ENCODE measurements at places on chromosomes 5 and 9.

DNA sequence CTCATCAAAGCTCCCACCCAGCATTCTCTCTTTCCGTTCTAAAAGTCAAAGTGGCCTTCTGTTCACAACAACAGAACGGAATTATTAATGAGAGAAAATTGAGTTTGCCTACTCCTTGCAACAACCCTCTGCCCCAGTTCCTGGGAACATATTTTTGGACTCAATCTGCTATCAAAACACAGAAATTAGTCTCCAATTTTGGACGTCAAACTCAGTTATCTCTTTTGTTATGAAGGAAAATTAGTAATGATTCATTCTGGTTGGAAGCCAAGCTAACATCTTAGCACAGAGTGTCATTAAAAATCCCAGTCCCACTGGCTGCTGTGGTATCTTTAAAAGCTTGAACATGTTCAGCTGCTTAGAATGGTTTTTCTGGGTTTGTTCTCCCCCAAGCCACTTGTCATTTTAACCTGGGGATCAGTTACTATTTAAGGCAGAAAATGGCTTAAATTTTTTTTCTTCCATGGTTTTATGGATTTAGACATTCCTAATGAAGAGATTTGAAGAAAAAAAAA, 343.2 kb downstream of the TRIM32 start:
- DNase-seq, result no peak

DNA sequence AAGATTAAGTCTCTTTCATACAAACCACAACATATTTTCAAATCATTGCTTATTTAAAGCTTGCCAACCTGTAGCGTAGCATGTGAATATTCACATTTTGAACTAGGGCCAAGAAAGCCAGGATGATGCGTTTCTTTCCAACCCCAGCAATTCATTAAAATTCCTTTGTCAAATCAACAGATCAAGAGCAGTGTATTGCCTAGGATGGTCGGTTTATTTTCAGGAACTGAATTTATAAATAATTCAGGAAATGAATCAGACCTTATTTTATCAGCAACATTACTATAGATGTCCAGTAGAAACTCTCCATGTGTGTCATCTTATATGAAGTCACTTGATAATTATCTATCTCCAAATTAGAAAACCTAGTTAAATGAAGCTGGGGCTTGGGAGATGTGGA, 13.2 kb upstream of the AUH start:
- DNase-seq, result no peak

DNA sequence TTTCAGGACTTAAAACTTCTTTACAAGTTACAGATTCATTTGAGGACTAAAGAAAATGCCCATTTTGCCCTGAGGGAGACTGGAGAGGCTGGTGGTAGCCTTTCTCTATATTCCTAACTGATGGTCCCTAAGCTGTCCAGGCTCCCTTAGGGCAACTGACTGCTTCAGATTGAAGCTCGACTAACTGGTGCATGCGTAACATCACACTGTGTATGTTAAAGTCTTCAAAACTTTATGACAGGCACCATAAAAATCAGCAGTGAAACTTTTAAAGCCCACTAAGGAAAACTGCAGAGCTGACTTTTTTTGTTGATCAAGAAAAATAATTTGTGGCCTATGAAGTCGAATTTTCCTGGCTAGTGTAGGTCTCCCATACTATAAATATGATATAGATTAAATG, 233.0 kb upstream of the RPS23 start:
- DNase-seq, result no peak

- DNase-seq, result no peak
Observed at GRCh38 chr5:151427258-151427657, 20.1 kb upstream of the SLC36A1 start.

GRCh38 chr5:54691656-54692055, 174.1 kb downstream of the SNX18 start:
- no peak for DNase-seq

GRCh38 chr5:132898094-132898493, 24.6 kb downstream of the LEAP2 start:
- DNase-seq, result no peak

DNA sequence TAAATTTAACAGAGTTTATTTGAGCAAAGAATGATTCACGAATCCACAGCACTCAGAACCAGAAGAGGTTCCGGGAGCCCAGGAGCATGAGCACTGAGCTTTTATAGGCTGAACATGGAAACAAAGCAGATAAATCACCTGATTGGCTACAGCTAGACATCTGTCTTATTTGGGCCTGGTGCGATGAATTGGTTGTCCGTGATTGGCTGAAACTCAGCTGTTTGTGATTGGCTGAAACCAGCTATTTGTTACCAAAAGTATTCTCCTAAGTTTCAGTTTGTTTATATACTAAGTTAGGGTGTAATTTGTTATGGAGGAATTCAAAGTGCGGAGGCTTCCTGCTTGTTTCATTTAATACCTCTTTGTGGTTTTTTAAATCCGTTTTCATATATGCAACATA, 15.8 kb upstream of the LCP2 start:
- no peak for DNase-seq

DNA sequence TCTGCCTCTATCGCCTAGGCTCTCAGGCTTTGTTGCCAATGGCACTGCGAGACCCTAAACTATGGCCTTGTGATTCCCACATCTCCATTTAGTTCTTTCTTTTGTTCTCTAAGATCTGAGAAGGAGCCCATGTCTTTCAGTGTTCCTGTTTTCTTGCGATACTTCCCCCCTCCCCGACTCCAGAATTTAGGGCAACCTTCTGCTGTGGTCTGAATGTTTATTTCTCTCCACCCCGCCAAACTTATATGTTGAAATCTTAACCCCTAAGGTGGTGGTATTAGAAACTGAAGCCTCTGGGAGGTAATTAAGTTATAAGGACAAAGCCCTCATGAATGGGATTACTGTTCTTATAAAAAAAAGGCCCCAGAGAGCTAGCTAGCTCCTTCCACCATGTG, 6.4 kb downstream of the TMC1 start:
- DNase-seq, result no peak

DNA sequence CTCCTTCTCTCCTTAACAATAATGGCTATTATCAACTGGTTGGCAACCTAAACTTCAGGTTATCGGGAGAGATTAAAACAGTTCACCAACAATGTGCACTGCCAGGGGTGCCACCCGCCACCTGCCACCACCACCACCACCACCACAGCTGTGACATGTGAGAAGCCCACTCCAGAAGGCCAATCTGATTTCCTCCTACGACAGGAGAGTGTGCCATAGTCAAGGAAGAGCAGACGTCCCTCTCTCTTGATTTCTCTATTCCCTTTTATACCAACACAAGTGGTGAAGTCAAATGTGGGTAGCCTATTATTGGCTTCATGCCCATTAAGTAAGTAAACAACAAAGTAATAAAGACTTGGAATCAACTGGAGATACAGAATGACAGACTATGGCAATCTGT, 22.4 kb downstream of the GNAQ start:
- no peak for DNase-seq

- no peak for DNase-seq
Observed at GRCh38 chr5:31638345-31638744, 586 bp upstream of the PDZD2 start.

GRCh38 chr5:59661954-59662615, 231.4 kb downstream of the PDE4D start:
- no peak for DNase-seq

DNA sequence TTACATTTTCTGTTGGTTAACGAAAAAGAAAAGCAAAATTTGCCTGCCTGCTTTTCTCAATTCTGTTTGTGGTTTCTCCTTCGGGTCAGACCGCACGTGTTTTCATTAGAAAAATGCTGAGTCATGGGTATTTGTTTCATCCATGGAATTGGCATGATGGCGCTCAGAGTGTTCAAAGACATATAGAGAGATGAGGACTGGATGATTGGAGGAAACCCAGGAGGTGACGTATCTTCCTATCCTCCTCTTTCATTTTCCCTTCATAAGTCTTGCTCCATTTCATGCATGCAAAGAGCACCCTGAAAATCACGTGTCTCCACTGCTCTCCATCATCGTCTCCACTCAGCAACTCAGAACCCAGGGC, 353.8 kb upstream of the WWC1 start:
- no peak for DNase-seq

DNA sequence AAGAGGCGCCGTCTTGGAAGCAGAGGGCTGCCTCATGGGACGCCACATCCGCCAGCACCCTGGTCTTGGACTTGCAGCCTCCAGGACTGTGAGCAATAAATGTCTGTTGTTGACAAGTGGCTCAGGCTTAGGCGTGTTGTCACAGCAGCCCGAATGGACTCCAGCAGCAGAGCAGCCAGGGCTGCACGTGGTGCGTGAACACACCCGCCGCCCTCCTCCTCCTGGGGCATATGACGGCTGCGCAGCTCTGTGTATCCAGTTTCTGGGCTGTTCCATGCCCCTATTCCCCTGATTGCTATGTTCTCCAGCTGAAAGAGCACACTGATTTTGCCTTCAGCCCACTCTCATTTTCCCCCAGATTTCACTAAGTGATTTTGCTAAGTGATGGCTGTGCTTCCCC, 36.0 kb upstream of the CLPTM1L start:
- no peak for DNase-seq

- no peak for DNase-seq
Observed at GRCh38 chr5:14440582-14441431, 140.8 kb upstream of the OTULINL start.

GRCh38 chr5:101435768-101436167, 532.7 kb upstream of the ST8SIA4 start:
- DNase-seq, result no peak

- DNase-seq, result no peak
Observed at GRCh38 chr9:109627042-109627441, 128.9 kb upstream of the PTPN3 start.

DNA sequence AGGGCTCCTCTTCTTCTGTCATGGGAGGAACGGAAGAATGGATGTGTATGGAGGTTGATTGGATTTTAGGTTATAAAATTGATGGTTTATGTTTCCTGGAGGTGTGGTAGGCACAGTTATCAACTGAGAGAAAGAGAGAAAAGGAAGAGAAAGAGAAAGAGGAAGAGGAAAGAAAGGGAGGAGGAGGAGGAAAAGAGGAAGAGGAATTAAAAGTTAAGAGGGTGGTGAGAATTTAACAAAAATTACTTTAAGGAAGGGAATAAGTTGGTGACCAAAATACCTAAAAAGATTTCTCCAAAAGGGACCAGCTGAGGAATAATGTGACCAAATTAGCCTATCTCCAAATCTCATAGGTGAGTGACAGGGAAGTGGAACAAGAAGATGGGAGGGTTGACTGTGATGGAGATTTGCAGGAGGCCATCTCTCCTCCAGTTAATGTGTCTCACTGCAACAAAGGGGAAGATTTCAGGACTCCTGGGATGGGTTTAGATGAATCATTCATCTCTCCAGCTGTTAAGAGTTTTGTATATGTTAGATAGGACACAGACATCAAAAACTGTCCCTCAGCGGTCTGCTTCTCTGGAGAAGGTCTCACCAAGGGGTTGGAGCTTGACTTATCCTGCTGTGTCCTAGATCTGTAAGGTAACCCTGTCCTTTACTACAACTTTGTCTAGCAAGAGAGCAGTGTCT, 76.0 kb upstream of the TMC1 start:
- no peak for DNase-seq

- DNase-seq, result no peak
Observed at GRCh38 chr9:135574331-135574730, 12.8 kb downstream of the PAEP start.

DNA sequence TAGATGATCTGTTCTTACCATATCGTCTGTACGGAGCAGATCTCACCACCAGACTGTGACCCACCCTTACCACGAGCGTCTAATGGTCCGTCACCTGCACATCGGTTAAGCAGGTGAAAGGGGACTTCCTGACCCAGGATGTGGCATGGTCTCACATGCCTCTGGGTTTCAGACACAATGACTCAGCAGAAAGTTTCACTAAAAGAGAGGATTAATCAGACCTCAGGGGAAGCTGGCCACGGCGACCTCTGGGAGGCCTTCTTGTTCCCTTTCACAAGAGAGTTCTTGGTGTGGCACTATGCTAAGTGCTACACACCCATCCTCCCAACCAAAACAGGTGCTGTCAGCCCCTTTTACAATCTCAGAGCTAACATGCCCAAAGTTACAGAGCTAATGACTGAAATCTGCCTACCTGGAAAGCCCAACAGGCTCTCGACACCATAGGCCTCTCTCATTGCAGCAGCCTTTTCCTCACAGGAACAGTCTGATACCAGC, 41.6 kb downstream of the ADAMTS12 start:
- no peak for DNase-seq

DNA sequence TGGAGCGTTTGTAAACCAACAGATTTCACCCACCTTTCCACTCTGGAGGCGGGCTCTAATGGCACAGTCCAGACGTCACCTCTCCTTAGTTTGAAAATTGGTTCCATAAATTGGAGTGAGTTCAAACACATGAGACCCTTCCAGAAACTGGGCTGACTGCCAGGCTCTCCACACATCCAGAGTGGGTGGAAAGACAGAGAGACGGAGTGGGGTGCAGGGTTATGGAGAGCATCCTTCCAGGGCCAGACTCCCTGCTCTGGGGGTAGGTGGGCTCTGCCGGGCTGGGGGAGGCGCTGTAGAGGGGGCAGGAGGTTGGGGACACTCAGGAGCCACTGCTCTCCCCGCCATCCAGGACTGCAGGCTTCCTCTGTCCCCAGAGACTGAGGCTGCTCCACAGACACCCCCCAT, 104.7 kb upstream of the PHYKPL start:
- DNase-seq, result no peak

- DNase-seq, result no peak
Observed at GRCh38 chr9:129141066-129142041, 30.1 kb downstream of the PTPA start.

DNA sequence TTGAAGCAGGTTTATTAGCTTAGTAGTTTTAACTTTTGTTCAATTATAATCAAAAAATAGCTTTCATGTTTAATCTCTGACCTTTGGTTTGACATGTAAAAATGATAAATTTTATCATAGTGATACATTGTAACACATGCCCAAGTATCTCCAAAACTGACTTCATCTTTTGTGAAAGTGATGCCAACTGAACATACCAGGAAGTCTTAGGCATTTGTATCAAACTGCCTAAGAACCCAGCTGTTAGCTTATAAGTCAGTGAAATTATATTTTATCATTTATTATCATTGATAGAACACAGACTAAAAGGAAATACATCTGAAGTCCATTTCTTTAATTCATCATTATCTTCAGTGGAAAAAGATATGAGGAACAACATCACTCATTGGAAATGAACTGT, 39.1 kb downstream of the NIPBL start:
- DNase-seq, result no peak

- no peak for DNase-seq
Observed at GRCh38 chr9:137243626-137244485, 2.8 kb downstream of the TUBB4B start.

- no peak for DNase-seq
Observed at GRCh38 chr5:14615365-14615764, 33.8 kb downstream of the OTULINL start.

DNA sequence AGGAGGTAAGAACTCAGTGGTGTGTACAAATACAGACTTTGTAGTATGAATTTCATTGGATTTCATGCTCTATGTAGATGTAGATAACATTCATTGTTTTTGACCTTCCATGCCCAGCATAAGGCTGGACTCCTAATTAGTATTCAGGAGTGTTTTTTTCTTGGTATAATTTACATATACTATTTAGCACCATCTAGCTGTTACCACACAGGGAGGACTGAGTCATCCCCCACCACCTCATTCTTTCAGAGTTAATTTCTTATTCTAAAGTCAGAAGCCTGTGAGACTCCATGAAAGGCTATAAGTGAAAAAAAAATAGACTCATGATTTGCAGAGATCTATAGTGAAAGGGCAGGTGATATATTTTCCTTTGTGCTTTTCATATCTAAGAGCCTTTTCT, 555.0 kb downstream of the PRR16 start:
- DNase-seq, result no peak

- DNase-seq, result no peak
Observed at GRCh38 chr9:16879416-16879815, 8.9 kb upstream of the BNC2 start.

- no peak for DNase-seq
Observed at GRCh38 chr9:136804509-136805206, 3.1 kb upstream of the RABL6 start.

GRCh38 chr5:95237324-95237723, 47.6 kb downstream of the MCTP1 start:
- no peak for DNase-seq
